ENCODE measurements at places on chromosomes 7 and 10.

GRCh38 chr10:126930131-126930882 is 25.1 kb downstream of the DOCK1 start:
- DNase-seq, result no peak

- DNase-seq, result no peak
These were observed 248.8 kb upstream of the ZMIZ1 start for GRCh38 chr10:78820007-78820362.

DNA sequence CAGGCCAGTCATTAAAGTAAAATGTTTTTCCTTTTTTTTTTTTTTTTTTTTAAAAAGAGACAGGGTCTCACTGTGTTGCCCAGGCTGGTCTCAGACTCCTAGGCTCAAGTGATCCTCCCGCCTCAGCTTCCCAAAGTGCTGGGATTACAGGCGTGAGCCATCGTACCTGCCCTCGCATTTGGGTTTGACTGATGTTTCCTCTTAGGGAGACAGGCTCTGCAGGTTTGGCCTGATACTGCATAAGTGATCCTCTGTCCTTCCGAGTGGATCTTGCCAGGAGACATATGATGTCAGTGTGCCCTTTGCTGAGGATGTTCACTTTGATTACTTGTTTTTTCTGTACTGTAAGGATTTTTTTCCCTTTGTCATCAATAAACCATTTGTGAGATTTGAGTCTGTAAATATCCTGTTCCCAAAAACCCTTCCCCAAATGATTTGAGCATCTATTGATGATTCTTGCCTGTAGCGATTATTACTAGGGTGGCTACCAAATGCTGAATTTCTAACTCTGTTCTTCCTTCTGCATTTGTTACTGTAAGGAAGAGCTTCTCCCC is 19.7 kb downstream of the LIMK1 start:
- no peak for DNase-seq

DNA sequence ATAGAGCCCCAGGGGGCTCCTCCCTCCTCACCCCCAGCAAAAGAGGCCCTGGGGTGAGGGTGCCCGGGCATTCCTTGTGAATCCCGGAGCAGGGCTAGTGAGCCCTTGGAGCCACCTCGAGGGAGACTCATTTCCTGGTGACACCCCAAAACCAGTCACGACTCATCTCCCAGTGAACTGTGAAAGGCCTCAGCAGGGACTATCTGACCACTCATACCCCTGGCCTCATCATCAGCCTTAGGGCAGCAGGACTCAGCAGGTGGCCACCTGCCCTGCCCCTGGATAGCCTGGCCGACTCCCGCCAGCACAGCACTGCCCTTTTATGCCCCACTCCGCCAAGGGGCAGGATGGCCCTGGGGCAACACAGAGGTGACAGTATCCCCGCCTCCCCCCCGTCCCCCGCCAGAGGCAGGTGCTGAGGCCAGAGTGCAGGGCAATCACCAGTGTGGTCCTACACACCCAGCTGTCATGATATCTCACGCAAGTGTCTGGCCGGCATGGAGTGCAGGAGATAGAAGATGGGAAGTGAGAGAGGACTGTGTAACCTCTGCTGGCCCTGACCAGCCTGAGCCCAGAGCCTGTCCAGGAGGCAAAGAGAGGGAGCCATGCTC is 3.2 kb downstream of the SNCG start:
- DNase-seq, result no peak

DNA sequence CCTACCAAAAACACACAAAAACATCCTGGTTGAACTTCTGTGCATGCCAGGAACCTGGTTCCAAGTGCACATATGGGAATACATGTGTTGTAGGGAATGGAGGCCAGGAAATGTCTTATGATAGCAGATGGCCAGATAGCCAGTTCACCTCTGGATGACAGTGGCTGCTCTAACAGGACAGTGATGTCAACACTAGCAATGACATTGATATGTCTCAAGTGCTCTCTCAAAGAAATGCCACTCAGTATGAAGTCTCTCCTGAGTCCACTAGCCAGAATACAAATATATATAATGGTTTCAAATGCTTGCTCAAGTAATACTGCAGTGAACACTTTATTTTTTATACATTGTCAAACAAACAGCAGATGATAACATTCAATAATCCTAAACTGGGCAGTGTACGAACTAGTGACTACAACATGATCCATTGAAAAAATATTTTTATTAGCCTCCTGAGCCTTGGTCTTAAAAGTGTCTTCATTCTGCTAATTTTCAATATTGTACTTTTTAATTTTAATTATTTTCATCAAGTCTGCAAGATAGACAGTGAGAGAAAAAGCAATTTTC is 26.0 kb upstream of the PCDH15 start:
- DNase-seq, result no peak

- peak; percentile 31 for DNase-seq
These were observed 180.6 kb downstream of the CHCHD3 start for GRCh38 chr7:132901241-132901640.

DNA sequence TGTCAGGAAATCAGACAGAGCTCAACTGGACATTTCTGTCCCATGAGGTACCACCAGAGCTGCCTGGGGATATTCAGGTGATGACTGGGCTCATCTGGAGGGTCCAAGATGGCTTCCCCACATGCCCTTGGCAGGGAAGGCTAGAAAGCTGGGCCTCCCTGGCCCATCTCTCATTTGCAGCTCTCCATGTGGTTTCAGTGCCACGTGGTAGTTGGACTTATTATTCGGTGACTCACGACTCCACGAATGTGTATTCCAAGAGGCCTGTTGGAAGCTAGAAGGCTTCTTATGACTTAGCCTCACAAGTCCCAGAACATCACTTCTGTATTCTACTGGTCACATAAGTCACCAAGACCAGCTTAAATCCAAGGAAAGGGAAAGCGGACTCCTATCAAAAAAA is 22.8 kb downstream of the NSMCE4A start:
- no peak for DNase-seq

DNA sequence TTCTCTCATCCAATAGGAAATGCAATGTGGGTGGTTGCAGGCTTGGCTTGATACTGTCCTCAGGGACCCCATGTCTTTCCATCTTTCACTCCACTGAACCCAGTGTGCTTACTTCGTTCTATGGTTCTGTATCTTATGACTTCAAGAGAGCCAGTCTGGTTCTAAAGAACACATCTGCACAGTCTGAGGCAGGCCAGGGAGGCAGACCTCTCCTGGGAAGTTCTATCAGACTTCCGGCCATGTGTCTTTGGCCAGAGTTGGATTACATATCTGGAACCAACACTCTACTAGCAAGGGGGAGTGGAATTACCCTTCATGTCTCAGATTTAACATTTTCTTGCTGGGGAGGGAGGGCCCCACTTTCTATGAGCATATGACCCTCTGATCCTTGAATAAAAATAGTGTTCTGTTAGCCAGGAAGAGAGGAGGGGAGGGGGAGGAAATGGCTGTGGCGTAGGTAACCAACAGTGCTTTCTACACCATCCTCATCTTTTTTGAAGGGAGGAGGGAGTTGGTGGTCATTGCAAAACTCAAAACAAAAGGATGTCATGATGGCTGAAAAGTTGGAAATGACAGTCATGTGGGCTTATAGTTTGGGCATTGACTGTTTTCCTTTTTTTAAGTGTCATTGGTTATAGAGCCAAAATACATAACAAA is 370.2 kb downstream of the GATA3 start:
- DNase-seq, result no peak

GRCh38 chr7:140230861-140231770 is 54.3 kb upstream of the KDM7A start:
- DNase-seq, result peak; percentile 61

DNA sequence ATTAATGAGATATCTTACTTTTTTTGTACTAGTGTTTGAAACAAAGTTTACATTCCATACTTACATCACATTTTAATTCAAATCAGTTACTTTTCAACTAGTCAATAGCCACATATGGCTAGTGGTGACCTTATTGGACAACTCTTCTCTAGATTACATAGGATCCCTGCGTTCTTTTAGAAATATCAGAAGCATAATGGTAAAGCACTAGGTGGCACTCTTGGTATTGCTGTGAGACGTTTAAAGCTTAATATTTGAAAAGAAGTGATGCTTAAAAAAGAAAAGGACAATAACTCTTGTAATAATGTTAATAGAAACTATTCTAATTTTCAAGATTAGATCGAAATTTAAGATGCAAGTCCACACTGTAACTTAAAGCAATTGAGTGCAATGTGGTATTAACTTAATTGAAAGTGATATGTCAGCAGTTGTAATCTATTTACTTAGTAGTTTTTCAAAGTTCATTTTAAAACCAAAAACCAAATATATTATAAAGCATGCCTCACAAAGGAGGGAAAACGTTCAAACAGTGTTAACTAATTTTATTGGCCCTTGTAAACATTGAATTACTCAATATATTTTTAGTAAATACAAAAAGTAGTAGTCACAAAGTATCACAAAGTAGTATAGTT is 339.1 kb downstream of the ATRNL1 start:
- peak; percentile 18 for DNase-seq

- DNase-seq, result no peak
These were observed 92.6 kb downstream of the POLL start for GRCh38 chr10:101495324-101495925.

DNA sequence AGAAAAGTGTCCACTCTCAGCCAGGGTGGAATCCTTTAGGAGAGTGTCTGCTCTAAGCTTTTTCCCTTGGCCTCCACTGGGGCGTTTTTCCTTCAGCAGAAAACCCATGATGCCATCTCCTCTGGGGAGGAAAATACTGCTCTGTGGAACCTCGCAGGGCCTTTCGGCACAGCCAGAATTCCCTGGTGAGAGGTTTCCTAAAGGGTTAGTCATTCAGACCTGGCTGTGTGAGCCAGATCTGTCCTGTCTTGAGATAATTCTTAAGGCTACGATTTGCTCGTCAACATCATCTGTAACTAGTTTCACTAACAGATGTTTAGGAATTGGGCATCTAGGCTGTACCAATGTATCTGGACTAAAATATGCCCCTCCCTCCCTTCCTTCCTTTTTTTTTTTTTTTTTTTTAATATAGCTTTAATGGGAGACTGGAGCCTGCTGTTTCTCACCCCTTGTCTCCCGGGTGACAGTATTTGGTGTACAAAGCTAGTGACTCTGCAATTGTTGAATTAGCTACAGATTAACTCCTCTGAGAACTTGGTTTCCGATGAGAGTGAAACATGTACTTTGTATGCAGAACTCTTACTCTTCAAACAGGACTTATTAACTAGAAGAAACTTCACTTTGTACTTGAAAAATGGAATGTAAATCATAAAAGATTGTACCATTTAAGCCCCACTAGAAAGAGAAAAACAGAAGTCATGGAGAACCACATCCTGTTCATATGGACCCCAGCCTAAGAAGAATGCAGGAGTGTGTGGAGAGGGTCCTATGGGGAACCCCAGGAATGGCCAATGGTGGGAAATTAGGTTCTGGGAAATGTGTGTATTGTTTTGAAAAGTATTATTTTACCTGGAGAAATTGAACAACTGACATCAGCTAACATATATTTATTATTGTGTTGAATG is 230.9 kb downstream of the CAMK1D start:
- no peak for DNase-seq

- no peak for DNase-seq
These were observed 471.4 kb downstream of the XPNPEP1 start for GRCh38 chr10:109451879-109452278.

DNA sequence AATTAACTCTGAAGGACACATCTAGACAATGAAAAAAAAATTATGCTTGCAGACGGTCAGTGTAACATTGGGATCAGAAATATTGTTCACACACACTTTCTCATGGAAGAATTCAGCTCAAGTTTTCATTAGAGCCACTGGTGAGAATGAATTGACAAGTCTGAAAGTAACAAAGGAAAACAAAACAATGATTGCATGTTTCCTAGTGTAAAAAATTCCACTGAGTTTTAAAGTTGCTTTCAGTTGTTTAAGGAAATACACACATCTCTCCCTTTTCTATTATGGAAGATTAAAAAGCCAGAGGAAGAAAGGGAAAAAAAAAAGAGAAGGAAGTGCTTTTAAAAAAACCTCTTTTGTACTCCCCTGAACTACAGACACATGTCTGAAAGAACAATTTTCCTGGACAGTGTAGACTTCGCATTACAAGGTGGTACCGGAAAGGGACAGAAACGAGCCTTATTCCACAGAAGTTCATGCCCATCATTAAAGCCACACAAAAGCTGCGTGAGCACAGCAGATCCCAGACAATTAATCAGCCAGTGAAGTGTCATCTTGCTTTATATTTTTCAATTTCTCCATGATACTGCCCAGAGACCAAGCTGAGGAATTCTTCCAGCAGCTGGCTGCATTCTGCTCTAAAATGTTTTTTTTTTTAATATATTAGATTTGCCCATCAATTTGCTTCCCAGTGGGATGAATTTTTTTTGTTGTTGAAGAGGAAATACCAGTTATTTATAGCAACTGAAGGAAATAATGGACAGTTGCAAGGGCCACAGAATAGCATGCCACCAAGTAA is 294.8 kb downstream of the DOCK4 start:
- DNase-seq, result no peak

DNA sequence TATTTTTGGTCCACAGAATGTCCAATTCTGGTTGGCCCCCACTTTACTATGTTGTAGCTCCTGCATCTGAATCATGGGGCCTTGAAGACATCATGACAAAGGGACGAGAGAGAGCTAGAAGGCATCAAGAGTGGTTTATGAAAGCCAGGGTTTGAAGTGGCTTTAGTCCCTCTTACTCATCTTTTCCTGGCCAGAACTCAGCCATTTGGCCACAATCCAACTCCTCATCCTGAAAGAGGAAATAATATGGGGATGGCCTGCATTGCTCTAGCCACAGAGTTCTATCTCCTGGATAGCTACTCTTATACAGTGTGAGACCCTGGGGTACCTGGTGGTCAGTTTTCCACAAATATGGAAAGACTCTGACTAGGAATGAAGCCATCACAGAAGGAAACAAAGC is 418.9 kb downstream of the XPNPEP1 start:
- DNase-seq, result no peak

GRCh38 chr10:6218692-6219493 is 16.2 kb downstream of the PFKFB3 start:
- no peak for DNase-seq

GRCh38 chr10:43206391-43207235 is 60.3 kb downstream of the RASGEF1A start:
- DNase-seq, result peak; percentile 34

DNA sequence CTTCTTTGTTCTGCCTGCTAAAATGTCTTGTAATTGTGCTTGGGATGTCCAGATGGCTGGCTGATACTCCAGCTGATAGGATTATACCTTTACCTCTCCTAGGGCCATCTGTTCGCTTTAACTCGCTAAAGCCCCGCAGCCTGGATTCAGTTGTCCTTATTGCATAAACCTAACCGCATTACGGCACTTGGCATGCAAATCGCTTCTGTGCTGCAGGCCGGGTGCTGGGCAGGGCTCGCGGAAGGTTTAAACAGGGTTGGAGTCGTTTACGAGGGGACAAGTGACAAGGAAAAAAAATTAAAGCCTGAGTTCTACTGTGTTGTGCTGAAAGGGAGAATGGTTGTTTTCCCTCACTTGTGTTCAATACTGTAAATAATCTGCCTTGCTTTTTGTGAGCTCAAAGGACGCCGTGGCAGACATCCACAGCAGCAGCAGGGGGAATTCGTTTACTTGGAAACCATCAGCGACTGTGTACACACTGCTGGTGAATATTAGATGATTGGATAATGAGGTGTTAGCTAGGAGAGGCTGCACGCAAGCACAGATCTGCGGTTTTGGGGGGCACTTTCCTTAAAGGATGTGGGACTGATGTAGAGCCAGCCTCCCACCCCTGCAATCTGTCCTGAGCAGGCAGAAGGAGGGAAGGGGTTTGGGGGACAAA is 93.0 kb downstream of the EBF3 start:
- no peak for DNase-seq
